ENCODE measurements at places on chromosomes 12 and 14.
A peak's percentile ranks its signal among the peaks of the same experiment; 100 is the strongest.

GRCh38 chr12:95796982-95797289 is 6.4 kb upstream of the NTN4 start:
- no peak for DNase-seq

- DNase-seq: no peak
These were observed 22.3 kb upstream of the BDKRB1 start for GRCh38 chr14:96233661-96234060.

DNA sequence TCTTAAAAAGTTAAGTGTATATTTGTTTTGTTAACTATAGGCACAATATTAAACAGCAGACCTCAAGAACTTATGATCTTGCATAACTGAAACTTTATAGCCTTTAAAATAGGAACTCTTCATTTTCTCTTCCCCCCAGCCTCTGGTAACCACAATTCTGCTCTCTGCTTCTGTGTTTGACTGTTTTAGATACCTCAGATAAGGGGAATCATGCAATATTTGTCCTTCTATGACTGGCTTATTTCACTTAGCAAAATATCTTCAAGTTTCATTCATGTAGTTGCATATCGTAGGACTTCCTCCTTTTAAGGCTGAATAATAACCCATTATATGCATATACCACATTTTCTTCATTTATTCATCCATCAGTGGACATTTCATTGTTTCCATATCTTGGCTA is 131.3 kb downstream of the PTPRO start:
- peak; percentile 85 for DNase-seq

- no peak for DNase-seq
These were observed 614.8 kb downstream of the DIO2 start for GRCh38 chr14:79596551-79596950.

DNA sequence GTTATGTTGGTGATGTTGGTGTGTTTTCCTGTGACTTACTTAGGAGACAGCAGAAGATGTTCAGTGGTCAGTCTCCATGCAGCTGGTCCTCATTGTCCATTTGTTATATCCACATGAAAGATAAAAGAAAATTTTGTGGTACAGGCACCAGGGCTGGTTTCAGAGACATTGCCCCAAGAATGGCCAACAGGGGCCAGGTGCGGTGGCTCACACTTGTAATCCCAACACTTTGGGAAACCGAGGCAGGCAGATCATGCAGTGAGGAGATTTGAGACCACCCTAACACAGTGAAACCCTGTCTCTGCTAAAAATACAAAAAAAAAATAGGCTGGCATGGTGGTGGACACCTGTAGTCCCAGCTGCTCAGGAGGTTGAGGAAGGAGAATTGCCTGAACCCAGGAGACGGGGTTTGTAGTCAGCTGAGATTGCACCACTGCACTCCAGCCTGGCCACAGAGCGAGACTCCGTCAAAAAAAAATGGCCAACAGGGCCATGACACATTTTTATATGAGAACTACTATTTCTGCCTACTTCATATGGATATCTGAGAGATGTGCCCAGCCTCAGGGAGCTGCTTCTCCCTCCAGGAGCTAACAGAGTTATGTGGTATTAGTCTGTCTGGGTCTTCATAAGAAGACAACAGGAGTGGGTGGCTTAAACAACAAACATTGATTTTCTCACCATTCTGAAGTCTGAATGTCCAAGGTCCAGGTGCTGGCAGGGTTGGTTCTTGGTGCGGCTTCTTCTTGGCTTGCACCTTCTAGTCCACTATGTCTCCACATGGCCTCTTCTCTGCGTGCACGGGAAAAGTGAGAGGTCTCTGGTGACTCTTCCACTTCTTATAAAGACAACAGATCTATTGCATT is 821.7 kb downstream of the TMEM121 start:
- no peak for DNase-seq

DNA sequence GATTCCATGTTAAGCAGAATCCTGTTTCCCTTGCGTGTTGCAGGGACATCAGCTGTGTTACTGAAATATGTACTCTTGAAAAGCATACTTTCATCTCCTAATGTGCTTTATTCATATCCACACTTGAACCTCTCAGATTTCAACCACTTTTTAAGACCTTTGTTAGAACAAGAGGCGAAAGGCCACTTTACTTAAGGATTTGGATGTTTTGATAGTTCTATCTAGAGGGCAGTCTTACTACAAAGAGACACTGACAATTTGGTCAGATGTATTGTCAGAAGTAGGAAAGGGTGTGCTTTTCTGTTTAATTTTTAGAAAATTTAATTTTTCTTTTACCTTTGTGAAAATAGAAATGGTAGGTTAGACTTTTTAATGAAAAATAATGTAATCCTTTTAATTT is 267.9 kb downstream of the TMTC2 start:
- DNase-seq: no peak

GRCh38 chr12:23906329-23906728 is 43.1 kb downstream of the SOX5 start:
- DNase-seq: no peak

- DNase-seq: no peak
These were observed 32.0 kb upstream of the SOCS2 start for GRCh38 chr12:93540466-93540865.

- peak; percentile 72 for DNase-seq
These were observed 187.1 kb downstream of the KITLG start for GRCh38 chr12:88393017-88393767.

DNA sequence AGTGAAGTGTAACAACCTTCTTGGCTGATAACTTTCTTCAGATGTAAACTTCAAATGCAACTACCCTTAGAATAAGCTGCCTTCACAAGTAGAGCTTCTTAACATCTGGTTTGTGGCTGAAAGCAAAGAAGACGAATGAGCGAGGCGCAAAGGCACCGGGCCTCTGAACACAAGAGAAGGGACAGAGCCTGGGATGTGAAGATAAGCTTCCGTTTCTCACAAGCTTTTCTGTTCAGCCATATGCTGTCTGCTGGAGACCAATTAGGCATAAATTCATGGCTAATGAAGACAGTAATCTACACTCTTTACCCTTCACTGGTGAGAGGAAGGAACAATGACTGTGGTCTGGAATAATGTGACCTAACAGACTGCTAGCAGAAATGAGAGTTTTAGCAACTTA is 195.2 kb downstream of the ATXN7L3B start:
- DNase-seq: peak; percentile 90

DNA sequence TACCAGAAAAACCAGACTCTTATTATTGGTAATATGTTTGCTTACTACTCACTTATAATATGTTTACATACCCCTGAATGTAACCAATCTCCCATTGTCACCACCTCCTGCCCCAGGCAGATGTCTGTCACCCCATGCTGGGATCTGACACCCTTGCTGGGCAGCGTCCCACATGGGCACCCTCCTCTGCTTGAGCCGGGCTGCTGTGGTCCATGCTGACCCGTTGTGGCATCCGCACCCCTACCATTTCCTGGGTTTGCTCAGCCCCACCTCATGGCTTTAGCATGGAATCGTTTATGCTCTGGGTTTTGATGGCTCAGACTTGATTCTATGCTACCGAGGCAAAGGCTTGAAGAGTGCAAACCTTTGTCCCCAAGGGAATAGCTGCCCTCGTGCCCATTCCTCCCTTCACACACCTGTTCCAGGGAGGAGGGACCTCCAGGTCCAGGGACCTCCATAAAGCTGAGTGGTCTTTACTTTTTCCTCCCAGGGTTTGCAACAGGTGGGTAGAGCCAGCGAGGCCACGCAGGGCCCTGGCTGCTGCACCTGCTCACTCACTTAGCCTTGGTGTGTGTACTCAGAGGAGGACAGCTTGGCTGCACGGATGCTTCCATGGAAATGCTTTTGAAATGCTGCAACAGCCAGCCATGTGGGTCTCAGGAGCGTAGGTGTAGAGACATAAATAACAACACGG is 68.7 kb downstream of the PRMT8 start:
- no peak for DNase-seq

DNA sequence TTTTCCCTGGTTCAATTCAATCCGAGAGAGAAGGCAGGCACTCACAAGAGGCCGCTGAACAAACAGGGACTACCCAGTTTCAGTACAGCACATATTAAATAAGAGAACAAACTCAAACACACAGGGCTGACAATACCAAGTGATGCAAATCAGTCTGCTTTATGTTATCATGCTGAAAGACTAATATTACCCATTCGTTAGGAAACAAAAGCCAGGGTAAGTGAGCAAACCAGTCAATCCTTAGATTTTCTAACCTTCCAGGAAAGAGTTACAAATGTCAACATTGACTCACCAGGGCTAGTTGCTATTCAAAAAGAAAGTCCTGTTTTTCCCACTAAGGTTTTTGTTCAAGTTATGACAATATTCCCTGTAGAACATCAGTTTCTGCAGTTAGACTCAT is 246.2 kb downstream of the C12orf42 start:
- no peak for DNase-seq

DNA sequence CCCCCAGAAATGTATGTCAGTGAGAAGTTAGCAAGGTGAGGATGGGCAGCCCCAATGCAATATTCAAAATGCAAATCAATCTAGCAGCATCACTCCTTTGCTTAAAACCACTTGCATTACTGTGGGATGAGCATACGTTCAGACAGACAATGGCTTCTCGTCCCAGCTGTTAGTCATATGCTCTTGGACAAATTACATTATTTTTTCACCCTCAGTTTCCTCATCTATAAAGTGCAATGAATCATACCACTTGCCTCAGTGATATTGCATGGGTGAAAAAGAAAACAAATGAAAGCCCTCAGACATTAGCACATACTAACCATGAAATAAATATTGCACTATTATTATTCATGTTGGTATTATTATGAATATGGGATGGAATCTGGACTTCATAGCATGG is 132.3 kb downstream of the C12orf75 start:
- DNase-seq: no peak

GRCh38 chr12:107884769-107885694 is 110.5 kb downstream of the ASCL4 start:
- peak; percentile 74 for DNase-seq

DNA sequence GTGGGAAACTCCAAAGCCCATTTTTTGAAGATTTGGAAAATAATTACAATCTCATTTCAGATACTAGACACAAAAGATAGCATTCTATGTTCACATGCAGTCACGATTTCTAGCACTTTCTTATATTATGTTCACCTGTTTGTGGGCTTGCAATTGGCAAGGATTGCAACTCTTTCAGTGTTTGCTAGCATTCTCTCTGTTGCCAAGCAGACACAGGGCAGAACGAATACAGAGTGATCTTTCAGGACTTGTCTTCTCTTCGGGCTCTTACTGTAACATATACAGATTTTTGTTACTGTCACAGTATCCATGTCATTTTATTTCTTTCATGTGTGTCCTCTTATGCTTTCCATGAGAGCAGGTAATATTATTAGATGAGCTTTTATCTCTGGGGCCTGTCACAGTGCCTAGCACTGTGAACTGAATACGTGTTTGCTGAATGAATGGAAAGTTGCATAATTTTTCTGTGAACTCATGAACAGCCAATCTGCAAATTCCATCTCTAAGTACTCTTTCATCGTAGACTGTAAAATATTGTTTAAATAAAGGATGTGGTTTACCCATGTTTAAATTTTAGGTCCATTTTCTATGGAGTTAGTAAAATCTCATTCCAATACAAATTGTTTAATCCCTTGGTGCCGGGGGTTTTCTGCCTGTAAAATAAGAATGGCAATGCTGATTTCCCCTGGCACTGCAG is 105.1 kb downstream of the BMP4 start:
- DNase-seq: no peak

GRCh38 chr14:81772381-81772780 is 238.7 kb upstream of the SEL1L start:
- DNase-seq: no peak

GRCh38 chr12:15719230-15719629 is 70.0 kb downstream of the EPS8 start:
- peak; percentile 63 for DNase-seq

DNA sequence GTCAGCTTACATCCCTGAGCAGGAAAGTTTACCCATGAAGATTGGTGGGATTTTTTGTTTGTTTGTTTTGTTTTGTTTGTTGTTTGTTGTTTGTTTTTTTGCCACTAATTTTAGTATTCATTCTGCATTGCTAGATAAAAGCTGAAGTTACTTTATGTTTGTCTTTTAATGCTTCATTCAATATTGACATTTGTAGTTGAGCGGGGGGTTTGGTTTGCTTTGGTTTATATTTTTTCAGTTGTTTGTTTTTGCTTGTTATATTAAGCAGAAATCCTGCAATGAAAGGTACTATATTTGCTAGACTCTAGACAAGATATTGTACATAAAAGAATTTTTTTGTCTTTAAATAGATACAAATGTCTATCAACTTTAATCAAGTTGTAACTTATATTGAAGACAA is 37.6 kb downstream of the CD9 start:
- no peak for DNase-seq

DNA sequence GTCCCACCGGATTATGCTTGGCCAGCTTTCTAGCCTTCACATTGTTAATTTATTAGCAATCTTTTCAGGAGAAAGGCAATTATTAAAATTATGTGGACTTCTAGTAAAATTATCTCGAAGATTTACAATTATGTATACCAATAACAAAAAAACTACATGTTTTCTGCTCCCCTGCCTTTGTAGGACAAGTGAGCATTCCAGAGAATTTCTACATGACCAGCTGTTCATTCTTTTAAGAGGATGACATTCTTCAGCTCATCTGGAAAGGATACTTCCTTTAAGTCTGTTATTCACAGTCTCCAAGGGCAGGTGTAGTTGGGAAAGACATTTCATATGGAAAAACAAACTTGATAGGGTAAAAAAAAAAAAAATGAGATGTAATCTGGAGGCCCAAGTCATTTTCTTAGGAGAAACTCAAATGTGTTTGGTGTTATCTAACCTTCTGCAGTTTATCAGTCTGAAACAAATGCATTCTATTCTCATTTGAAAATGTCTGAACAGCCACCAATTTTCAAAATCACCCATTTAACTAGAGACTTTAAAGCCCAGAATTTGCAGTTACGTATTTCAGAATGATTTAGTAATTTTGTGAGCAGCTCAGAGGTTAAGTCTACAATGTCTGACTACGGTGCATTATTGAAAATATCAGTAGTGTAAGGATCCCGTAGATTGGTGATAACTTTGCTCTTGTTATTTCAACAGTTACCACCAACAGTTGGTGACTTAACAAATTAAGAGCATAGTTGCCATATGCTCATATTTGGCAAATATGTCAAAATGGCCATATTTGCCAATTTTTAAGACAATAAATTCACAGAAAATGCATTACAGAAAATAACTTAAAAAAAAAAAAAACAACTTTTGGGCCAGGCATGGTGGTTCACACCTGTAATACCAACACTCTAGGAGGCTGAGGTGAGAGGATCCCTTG is 1.8 kb upstream of the PHLDA1 start:
- DNase-seq: peak; percentile 61

DNA sequence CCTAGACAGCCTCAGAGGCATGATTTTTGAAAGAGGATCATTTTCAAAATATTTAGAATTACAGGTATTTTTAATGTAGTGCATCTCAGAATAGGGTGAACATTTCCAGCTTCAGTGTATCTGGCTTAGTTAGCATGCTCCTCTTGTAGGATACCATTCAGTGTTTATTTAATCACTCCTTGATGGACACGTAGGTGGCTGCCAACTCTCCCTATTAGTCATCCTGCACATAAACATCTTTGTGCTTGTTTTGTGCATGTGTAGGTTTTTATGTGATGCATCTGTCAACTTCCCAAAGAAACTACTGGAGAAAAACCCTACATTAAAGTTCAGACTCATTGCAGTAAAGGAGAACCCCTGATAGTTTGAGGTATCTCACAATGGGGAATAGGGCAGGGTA is 52.5 kb upstream of the RBM19 start:
- no peak for DNase-seq
